ENCODE measurements at places on chromosomes 1 and 21.

DNA sequence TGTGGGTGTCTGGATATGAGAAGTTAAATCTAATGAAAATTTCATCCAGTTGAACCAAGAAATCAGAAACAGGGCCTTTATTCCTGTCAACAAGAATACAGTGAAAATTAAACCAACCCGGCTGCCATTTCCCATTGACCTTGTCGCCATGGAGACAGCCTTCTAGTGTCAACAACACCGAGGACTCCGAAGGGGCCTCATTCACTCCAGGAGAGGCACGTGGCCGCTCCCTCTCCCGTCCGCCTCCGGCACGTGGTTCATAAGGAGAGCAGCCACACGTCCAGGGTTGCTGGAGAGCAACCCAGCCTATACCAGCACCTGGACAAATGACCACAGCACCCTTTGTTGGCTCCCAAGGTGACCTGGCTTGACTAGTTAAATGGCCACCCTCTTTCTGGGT, 120.3 kb upstream of the VAMP3 start:
- no peak for DNase-seq

- no peak for DNase-seq
Observed at GRCh38 chr1:214448536-214448935, 102.9 kb downstream of the PTPN14 start.

DNA sequence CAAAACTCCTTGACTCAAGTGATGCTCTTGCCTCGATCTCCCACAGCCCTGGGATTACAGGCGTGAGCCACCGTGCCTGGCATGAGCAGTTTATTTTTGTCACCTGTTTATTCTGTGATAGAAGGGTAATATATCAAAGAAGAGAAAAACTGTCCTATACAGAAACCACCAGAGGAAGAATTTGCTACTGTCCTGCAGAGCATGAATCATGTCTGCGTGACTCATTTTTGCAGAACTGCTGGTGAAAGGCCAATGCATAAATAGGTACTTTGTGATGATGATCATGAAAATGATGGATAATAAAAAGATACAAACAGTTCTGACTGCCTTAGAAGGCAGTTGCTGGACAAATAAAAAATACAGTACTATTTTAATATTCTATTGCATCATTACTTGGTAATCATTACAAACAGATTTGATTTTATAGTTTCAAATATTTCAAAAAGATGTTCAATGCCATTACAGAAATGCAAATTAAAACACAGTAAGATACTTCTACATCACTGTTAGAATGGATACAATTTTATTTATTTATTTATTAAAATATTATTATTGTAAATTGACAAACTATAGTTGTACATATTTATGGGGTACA, 26.5 kb downstream of the RIPPLY3 start:
- no peak for DNase-seq

DNA sequence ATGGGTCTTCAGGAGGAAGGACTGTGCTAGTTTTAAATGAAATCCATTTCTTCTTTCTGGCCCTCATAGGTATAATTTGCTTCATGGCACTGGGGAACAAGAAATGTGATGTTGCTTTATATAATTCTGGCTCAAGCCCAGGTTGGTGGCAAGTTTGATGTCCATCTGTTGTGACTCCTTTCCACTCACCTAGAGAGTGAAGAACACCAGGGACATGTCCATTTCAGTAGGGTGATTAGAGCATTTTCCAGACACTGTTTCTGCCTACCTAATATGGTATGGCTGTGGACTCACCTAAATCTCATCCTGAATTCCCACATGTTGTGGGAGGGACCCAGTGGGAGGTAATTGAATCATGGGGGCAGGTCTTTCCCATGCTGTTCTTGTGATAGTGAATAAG, 278.1 kb downstream of the LMX1A start:
- DNase-seq: no peak

- DNase-seq: no peak
Observed at GRCh38 chr1:202230939-202231645, 37.5 kb downstream of the LGR6 start.

GRCh38 chr1:51829058-51829457, 49.5 kb downstream of the NRDC start:
- DNase-seq: no peak

DNA sequence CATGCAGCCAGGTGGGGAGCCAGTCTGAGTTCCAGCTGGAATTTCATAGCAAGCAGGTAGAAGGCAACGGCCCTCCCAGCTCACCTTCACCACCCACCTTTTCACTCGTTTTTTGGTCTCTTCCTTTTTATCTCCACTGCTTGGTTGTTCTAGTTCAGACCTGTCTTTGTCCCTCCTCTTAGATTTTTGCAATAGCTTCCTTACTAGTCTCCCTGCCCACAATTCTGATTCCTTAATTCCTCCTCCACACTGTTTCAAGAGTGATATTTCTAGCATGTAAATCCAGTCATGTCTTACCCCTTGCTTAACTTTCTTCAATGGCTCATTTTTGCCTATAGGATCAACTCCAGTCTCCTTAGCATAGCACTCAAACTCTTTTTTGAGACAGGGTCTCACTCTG, 119.6 kb downstream of the TMEM53 start:
- DNase-seq: no peak

- DNase-seq: no peak
Observed at GRCh38 chr1:51752073-51752948, 126.2 kb downstream of the NRDC start.

DNA sequence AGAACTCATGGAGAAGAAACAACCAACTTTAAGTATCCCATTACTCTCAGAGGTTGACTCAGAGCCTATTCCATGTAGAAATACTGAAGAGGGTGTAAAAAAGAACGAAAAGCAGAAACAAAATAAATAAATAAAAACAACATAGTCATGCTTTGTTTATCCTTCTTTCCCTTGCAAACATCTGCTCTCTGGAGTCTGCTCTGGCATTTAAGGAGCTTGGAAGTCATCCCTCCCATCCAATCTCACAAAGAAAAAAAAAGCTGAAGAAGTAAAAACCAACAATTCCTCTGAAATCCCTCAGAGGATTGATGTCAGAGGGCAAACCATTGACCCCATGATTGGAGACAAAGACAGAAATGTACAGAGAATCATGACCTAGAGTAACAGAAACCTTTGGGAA, 302.6 kb upstream of the GREM2 start:
- no peak for DNase-seq

- no peak for DNase-seq
Observed at GRCh38 chr21:29638761-29639327, 301.0 kb downstream of the GRIK1 start.

DNA sequence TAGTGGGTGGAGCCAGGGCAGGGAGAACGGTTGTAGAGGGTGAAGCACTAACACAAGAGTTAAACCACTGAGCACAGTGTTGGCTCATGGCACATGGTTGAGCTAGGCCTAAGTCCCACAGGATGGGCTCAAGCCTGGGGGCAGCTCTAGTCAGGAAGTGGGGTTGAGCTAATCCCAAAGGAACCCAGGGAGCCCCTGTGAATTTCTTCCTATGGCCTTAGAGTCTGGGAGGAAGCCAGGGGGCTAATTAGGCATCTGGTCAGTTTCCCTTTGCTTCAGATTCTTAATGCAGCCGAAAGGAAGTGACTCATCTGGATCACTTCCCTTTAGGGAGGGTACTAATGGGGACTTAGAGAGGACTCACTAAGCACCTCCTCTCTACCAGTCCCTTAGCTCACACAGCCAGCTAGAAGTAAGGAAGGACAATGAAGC, 10.1 kb downstream of the CFAP45 start:
- DNase-seq: peak; percentile 67

- no peak for DNase-seq
Observed at GRCh38 chr1:7046891-7047290, 261.6 kb downstream of the CAMTA1 start.

DNA sequence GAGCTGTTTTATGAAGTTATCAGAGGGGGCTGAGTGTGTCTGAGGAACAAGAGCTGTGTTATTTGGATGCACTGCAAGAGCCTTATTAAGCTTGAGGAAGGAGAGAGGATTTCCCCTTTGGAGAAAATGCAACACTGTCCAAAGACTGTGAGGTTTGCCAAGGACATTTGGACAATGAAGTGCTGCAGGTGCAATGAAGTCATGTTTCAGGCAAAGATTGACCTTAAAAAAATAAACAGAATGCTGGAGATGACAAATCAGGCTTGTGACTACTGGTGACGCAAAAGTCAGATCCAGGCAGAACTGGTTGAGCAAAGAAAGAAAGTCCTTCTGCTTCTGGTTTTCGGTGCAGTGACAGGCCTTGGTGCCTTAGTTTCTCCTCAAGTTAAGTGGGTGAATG, 125.2 kb upstream of the KIAA0040 start:
- DNase-seq: no peak

GRCh38 chr21:38430401-38430984, 67.8 kb downstream of the ERG start:
- DNase-seq: no peak

DNA sequence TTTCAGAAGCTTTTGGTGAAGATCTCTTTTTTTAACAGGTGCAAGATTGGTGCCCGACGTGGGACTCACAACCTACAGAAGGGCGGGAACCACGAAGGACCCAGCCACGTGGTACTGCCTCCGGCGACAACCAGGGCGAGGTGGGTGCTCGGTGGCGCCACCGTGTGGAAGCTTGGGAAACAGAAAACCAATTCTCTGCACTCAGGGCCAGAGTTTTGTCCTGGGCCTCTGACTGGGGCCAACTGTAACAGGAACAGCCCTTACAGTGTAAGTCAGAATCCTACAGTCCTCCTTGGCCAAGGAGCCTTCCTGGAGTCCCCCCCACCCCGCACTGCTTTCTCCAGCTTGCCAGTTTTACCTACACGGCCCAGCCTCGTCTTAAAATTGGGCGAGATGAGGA, 11.6 kb upstream of the S100A7A start:
- DNase-seq: peak; percentile 4

DNA sequence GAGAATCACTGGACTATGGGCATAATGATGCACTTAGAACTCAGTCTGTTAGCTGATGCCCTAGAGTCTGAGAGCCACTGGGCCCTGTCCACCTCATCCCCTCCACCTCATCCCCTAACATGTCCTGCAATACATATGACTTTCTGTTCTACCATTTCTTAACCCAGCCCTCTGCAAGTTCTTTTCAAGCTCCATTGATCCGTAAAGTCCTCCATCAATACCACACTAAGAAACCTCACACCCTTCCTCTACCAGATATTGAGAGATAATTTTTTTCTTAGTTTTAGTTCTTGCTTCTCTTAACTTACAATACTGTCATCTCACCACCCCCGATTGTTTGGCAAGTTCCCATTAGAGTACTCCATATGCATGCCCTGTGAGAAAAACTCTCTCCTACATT, 22.1 kb downstream of the FCRL4 start:
- no peak for DNase-seq

GRCh38 chr1:75673399-75673798, 51.1 kb upstream of the ACADM start:
- DNase-seq: no peak

GRCh38 chr1:83682132-83682531, 316.8 kb downstream of the TTLL7 start:
- DNase-seq: no peak

- no peak for DNase-seq
Observed at GRCh38 chr1:235441159-235441685, 63.0 kb downstream of the B3GALNT2 start.

DNA sequence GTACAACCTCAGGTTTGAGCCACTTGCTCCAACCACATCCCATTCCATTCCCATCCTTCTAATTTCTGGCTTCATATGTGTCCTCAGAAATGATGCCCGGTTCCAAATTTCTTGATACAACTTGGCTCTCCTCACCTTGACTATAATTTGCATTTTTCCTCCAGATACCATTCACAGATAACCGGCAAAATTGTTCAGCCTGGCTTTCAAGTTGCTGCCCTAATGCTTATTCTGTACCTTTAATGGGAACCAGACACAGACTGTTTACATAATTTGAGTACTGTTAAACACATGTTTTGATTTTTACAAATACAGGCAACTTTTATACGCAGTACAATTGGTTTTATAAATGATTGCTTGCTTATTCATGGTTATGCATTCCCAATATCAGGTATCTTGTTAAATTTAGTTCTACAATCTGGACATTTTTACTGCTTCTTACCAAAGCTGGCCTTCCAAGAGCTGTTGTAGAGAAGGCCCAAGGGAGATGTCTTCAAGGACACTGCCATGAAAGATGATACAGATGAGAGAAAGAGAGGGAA, 649.5 kb upstream of the CAMK1G start:
- DNase-seq: no peak

- no peak for DNase-seq
Observed at GRCh38 chr1:69058454-69058853, 509.3 kb upstream of the LRRC7 start.

- no peak for DNase-seq
Observed at GRCh38 chr1:184574588-184574987, 180.1 kb downstream of the EDEM3 start.

- no peak for DNase-seq
Observed at GRCh38 chr1:2342384-2343022, 48.9 kb downstream of the MORN1 start.

DNA sequence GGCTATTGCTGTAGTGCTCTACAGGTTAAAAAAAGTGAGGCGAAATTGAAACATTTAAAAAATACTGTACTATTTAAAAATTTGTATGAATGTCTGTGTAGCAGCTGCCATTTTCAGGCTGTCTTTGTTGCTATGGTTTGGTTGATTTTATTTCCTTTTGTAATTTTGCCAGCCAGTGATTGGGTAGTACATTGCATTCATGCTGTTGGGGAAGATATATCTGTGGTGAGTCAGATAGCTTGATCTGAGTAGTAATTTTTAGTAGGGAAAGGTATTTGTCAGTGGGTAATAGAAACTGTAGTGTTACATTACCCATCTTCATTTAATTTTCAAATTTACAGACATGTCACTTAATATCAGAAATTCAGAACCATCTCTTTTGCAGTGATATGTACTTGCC, 15.0 kb downstream of the NFIA start:
- DNase-seq: peak; percentile 48

- no peak for DNase-seq
Observed at GRCh38 chr1:234690872-234691271, 80.9 kb upstream of the IRF2BP2 start.

DNA sequence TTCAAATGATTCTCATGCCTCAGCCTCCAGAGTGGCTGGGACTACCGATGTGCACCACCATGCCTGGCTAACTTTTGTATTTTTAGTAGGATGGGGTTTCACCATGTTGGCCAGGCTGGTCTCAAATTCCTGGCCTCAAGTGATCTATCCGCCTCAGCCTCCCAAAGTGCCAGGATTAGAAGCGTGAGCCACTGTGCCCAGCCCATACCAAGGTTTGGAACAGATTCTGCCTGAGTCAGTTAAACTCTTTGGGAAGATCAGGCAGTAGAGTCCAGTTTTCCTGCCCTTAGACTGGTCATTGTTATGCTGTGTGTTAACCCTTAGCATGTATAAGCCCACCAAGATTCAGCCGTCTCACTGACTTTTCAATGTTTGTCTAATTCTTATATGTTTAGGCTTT, 48.3 kb upstream of the LYPLAL1 start:
- DNase-seq: no peak

DNA sequence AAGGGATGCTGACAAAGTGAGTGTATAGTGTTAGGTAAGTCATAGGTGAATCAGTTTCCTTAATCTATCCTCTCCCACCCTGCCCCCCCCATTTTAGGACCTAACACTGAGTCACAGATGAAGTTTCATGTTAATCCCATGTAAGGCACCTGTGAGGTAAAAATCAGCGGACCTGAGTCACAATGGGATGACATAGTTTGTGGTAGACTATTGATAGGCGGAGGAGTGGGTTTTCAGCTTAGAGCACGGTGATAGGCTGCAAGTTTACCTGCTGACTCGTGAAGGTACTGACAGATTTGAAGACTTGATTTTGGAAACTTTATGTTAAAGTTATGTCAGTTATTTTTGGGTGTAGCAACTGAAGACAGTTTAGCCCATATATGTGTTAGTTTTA, 1.7 kb downstream of the TOR1AIP1 start:
- DNase-seq: peak; percentile 37

- DNase-seq: no peak
Observed at GRCh38 chr1:77065693-77066342, 153.4 kb downstream of the PIGK start.
